IgD-negative memory B cell (primary cell): ENCODE measurements at places on chromosomes 4 and X. TPM values are rescaled to one million over a fixed set of nuclear protein-coding genes. Genes with fewer than 3 reads are reported as not detected.

The SHOX gene
- not detected for polyA plus RNA-seq

The CLDN22 gene
- polyA plus RNA-seq, result not detected

The C1QTNF7 gene
- polyA plus RNA-seq, result not detected

The CD99L2 gene
- polyA plus RNA-seq, result 8.9 TPM
